ENCODE measurements at places on chromosomes 3 and 15. TPM values are rescaled to one million over a fixed set of nuclear protein-coding genes. Genes with fewer than 3 reads are reported as not detected.

WDR93 gene
- 0.39 TPM for total RNA-seq

FBXL22 gene
- 0.63 TPM for total RNA-seq

GRAMD1C gene
- total RNA-seq, result 1.4 TPM

DNA sequence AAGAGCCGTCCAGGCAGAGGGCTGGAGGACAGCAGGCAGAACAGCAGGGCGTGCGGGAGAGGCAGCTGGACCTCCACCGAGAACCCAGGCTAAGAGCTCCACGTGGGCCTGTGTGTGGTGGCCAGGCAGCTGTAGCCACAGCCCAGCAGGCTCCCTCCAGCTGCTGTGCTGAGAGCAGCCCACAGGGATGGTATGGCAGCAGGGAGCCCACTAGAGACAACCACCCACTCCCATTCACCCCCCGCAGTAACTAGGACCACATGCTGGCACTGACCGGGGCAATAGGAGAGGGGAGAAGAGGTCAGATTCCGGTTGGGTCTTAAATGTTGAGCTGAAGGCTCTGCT lies 25.6 kb upstream of the MUSTN1 start:
- H3K4me3 ChIP-seq, result no peak overlapping the region
- H3K27me3 ChIP-seq, result no peaks in the 10 kb centered on the region
- no peak for DNase-seq
- H3K4me1 ChIP-seq, result no peaks in the 10 kb centered on the region
- peaks cover 52% of the 10 kb centered on the region for H3K36me3 ChIP-seq

GRCh38 chr3:194826594-194826993 lies 140.9 kb downstream of the FAM43A start:
- DNase-seq, result no peak
- H3K27me3 ChIP-seq, result no peaks in the 10 kb centered on the region
- no peak overlapping the region for H3K27ac ChIP-seq
- no peaks in the 10 kb centered on the region for H3K4me1 ChIP-seq
- no peaks in the 10 kb centered on the region for H3K36me3 ChIP-seq

GRCh38 chr15:35126236-35126635 lies 41.1 kb upstream of the NANOGP8 start:
- H3K27me3 ChIP-seq, result no peaks in the 10 kb centered on the region
- no peak for DNase-seq
- no peaks in the 10 kb centered on the region for H3K36me3 ChIP-seq
- H3K4me1 ChIP-seq, result no peaks in the 10 kb centered on the region

DNA sequence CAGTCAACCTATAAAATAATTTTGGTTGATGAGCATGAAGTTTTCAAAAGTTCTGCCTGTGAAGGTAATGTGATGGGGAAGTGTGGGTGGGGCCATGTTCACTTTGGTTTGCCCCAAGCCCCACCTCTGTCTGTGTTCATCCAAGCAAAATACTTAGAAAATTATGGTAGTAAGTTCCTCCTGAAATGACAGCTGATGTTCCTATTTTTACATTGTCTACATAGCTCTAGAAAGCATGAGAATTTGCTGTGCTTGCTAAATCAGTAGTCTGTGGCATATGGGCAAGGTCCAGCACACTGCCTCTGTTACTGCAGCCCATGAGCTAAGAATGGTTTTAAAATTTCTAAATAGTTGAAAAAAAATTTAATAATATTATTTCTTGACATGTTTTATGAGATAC lies 21.9 kb upstream of the CP start:
- H3K27me3 ChIP-seq, result no peaks in the 10 kb centered on the region
- H3K27ac ChIP-seq, result no peak overlapping the region

GRIP2 gene
- total RNA-seq, result 1.5 TPM

LCTL gene
- total RNA-seq, result 3.3 TPM

INSYN1 gene
- total RNA-seq, result 10.9 TPM

DNA sequence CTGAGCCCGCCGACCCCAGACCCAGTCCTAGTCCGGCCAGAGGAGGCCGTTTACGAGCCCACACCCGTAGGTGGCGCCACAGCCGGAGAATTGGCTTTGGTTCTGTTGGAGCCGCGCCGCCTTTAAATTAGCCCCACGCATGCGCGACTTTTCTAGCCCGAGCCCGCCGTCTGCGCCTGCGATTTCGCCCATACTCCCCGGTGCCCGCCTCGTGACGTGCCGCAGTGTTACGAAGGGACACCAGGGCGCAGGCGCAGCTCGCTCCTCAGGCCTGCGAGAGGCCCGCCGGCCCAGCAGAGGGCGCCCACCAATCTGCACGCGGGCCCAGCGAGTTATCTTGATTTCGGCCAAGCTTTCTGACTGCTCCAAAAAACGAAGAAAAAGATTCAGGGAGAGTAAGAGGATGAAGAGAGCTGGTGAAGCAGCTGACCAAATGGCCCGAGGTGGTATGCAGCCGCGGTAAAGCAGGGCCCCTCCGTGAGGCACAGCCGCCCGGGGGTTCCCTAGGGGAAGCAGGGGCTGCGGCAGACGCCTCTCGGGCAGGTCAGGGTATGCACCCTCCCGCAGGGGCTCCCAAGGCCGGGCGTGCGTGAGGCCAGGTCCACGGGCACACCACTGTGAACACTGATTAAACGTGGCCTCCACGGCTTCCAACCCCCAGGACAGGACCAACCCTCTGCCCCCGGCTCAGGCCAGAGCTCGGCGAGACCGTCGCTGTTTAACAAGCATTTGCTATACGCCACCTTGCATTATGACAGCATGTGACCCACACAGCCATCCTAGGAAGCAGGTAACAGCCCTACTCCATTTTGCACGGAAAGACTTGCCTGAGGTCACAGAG lies 32.8 kb downstream of the RPN1 start:
- H3K36me3 ChIP-seq, result peaks cover 39% of the 10 kb centered on the region
- peak overlapping the region; percentile 88 for H3K27ac ChIP-seq
- peak overlapping the region; percentile 71 for H3K4me3 ChIP-seq
- H3K27me3 ChIP-seq, result no peaks in the 10 kb centered on the region
- peaks cover 8% of the 10 kb centered on the region for H3K4me1 ChIP-seq

FRMD4B gene
- total RNA-seq, result 54.5 TPM

All from tibial nerve (tissue), 4 donors.